BE2C (cell line): ENCODE measurements at places on chromosomes 13 and 19.

GRCh38 chr13:76879203-76879882 is 6.9 kb downstream of the KCTD12 start:
- DNase-seq = no peak

GRCh38 chr19:56217039-56217949 is 15.2 kb downstream of the ZSCAN5C start:
- no peak for DNase-seq

GRCh38 chr13:38376546-38376945 is 26.9 kb downstream of the UFM1 start:
- no peak for DNase-seq

- DNase-seq = peak; percentile 16
Observed at GRCh38 chr13:43787518-43787891, 733 bp upstream of the ENOX1 start.

DNA sequence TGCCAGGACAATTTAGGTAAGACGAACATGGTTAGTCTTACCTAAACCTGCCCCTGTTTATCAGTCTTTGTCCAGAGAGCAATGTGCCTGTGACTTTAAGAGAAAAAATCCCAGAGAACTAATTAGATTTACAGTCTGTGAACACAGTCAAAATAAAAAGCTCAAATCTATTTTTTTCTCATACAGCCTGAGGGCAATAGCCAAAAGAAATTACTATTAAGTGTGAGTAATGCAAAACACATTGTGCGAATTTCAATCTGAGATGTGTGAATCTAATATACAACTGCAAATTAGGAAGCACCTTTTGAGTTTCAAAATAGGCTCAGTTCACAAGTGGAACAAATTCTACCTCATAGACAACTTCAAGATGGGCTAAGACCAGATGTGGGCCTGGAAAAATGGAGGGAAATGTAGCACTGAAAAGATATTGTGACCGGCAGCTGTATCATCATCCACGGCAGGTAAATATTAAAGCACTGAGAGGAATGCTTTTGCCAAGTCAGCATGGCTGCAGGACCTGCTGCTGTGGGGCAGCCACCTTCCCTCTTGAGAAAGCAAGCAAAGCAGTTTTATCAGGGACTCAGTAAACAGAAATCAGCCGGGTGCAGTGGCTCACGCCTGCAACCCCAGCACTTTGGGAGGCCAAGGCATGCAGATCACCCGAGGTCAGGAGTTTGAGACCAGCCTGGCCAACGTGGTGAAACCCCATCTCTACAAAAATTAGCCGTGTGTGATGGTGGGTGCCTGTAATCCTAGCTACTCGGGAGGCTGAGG is 114.8 kb downstream of the KATNAL1 start:
- DNase-seq = no peak

DNA sequence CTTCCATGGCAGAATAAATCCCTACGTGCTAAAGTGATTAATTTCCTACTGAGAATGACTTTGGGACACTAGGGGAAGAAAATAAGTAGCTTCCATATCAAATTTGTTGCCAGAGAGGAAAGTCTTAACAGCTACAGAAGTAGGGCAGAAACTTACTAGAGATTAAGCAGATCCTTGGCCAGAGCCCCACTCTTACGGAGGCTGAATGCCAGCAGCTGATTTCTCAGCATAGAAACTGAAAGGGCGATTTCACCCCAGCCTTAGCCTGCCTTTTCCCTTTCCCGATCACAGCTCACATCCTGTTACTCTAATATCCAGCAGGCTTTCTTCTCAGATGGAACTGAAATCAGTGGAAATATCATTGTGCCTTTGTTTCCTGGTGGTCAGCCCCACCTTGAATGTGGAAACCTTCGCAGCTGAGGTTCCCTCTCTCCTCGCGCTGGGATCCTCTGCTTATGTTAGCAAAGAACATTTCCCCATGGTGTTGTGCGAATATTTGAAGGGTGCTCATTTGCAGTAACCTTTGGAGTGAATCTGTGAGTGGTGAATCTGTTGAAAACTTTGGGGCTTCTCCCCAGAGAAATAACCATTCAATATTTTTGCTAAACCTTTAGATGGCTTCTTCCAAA is 8.4 kb downstream of the FAM124A start:
- no peak for DNase-seq

GRCh38 chr19:1590641-1591397 is 1.8 kb downstream of the MBD3 start:
- peak; percentile 68 for DNase-seq

DNA sequence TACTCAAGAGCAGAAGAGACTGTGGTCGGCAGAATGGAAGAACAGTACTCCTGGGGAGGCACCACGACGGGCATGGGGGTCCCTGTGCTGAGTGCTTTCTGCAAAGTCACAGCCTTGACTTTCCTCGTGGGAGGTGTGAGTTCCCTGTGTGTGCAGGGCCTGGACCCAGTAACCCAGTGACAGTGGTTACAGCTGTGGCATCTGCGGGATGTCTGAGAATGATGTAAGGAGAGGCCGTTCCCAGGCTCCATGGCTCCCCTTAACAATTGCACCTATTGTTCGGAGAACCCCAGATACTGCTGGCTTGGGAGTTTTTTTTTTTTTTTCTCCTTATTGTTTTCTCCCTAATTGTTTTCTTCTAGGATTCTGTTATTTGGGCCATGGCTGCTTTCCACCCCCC is 5.1 kb upstream of the NANOS2 start:
- DNase-seq = no peak

GRCh38 chr19:46016426-46017094 is 6.3 kb downstream of the PGLYRP1 start:
- peak; percentile 86 for DNase-seq

GRCh38 chr19:54418930-54419800 is 3.9 kb downstream of the TTYH1 start:
- DNase-seq = no peak

GRCh38 chr13:58907347-58907746 is 1256.4 kb downstream of the DIAPH3 start:
- no peak for DNase-seq

GRCh38 chr19:49678985-49679770 is 2.1 kb downstream of the PRMT1 start:
- no peak for DNase-seq
